ENCODE measurements at places on chromosomes 4 and X. TPM values are rescaled to one million over a fixed set of nuclear protein-coding genes. Genes with fewer than 3 reads are reported as not detected.

Gene ERVMER34-1
- not detected for polyA plus RNA-seq

Gene TMSB15C
- 0.66 TPM for polyA plus RNA-seq

Gene NALF2
- polyA plus RNA-seq: not detected

Gene LIMCH1
- polyA plus RNA-seq: not detected

Gene LSM6
- 65.0 TPM for polyA plus RNA-seq

Gene TCEAL6
- polyA plus RNA-seq: not detected

Gene TLR3
- polyA plus RNA-seq: not detected

Gene NPY1R
- polyA plus RNA-seq: not detected

Data from naive B cell (primary cell).